ENCODE measurements at places on chromosomes 5 and 9.

DNA sequence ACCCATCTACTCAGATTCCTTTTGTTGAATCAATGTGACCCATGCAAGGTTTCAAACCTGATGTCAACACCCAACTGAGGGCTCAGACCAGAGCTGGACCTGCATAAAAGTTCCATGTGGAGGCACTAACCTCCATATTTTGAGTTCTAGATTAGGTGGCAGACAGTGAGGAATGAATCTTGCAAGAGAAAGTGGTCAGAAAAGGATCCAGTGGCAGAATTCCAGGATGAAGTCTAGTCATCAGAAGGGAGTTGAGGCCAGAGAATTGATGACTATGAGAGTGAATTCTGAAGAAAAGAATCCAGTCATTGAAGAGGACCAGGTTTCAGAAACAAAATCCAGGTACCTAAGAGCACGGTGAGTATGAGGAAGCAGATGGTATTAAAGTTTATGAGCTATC is 205.1 kb upstream of the RGMB start:
- no peak for DNase-seq

DNA sequence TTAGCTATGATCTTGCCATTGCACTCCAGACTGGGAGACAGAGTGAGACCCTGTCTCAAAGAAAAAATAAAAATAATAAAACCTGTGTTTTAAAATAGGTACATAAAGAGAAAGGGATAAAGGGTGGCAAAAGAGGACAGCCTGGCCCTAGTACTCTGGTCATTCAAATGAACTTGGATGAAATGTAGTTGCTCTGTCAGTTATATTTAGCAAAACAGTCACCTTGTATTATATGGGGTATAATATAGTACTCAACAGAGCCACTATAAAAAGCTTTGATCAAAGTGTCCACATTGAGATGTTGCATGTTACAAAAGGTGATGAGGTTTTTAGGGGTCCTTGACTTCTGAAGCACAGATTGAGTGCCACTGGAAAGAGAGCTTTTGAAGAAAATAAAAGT is 61.1 kb upstream of the EQTN start:
- no peak for DNase-seq

DNA sequence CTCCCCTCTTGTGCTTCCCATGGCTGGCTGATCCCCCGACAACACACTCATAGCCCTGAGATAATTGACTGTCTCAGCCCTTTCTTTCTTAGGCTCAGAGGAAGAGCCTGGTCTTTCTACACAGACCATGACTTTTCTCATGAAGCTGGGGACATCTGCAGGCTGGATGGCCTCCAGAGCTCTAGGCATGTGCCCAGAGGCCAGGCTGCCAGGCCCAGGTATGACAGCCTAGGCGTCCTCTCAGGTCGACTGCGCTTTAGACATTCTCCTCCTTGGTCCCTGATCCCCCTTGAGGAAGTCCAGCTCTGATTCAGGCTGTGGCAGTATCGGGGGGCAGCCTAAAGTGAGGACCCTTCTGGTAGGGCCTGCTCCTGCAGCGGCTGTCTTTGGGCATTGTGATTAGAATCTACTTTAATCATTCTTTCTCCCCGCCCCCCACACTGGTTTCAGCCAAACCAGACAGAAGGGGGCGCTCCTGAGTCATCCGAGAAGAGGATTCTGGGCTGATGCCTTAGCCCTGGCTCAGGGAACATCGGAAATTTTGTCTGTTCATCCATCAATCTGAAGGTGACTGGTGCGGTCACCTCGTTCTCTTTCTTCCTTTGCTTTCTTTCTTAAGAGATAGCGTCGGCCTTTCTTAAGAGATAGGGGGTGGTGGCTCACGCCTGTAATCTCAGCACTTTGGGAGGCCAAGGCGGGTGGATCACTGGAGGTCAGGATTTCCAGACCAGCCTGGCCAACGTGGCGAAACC is 66.5 kb upstream of the HSPA9 start:
- DNase-seq = peak; percentile 73

DNA sequence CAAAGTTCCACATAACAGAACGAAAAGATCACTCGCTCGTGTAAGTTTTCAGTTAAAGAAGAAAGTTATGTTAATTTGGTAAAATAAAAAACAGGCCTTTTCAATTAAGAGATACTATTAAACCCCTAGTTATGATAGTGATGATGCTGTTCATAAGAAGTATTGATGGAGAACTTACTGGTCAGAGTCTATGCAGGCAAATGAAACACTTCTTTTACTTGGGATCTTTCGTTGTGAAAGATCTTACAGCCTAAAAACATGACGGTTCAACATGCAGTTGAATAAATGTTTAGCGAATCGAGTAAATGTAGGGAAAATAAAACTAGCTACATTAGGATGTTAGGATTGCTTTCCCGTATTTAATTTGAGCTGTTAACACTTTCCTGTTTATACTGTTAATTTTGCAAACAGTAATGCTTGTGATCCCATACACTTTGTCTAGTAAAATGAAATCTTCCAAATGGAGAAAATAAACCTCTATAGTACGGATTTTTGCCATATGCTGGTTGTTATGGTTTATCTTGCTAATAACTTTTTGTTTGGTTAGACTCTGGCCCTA is 2.0 kb downstream of the RHOBTB3 start:
- DNase-seq = no peak

- DNase-seq = no peak
Observed at GRCh38 chr5:164627021-164627420, 1121.6 kb downstream of the MAT2B start.

Measured in stimulated activated CD8-positive, alpha-beta memory T cell treated with anti-CD3 and anti-CD28 coated beads, Interleukin-2, amount 100 ng/mL, for 48 hours (primary cell).